Effector CD4-positive, alpha-beta T cell (primary cell): ENCODE measurements at places on chromosomes 5 and 9.

GRCh38 chr5:68233075-68233474 is 17.5 kb downstream of the PIK3R1 start:
- no peak for DNase-seq

GRCh38 chr5:176553260-176554085 is 4.3 kb downstream of the CDHR2 start:
- no peak for DNase-seq

GRCh38 chr9:5643005-5643624 is 14.2 kb downstream of the RIC1 start:
- no peak for DNase-seq

DNA sequence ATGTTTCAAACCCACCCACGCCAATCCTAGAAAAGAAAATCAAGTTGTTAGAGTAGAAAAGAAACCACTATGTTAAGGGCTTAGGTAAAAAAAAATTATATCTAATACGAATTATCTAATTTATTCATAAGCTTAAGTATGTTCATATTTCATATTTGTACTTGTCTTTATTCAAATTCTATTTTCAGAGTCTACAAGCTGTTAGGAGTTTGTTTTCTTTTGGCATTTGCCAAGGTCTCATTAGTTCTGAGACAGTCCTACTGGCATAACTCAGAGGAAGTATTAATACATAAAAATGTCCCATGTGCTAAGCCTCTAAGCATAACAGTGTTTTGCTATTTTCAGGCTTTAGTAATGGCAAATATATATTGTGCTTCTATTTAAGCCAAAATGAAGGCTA is 57.6 kb downstream of the STARD4 start:
- DNase-seq: no peak

- DNase-seq: no peak
These were observed 240.9 kb downstream of the TLE4 start for GRCh38 chr9:79812507-79813257.

- DNase-seq: no peak
These were observed 31.2 kb upstream of the DTWD2 start for GRCh38 chr5:119019501-119019900.
